ENCODE measurements at places on chromosomes 12 and 14.

GRCh38 chr12:32125455-32126084 lies 18.9 kb downstream of the BICD1 start:
- no peak for DNase-seq

GRCh38 chr14:75274899-75275569 lies 3.6 kb upstream of the FOS start:
- DNase-seq: no peak

- no peak for DNase-seq
Measured at GRCh38 chr12:26493656-26494055, 298.3 kb downstream of the SSPN start.

DNA sequence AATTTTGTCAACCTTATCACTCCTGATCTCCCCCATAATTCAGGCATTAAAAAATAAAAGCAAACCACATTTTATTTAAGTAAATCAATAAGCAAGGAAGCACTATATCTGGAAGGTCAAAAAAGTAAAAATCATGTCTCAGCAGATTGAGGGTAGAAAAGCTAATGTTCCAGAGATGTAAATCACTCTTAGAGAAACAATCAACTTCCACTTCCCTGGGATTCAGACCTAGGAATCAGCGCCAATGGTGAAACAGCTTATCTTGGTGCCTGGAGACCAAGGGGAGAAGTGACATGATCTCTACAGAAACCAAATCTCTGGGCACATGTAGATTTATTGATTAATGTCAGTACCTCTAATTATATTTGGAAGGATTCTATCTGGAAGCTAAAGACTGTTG lies 10.9 kb upstream of the SNX6 start:
- DNase-seq: no peak

DNA sequence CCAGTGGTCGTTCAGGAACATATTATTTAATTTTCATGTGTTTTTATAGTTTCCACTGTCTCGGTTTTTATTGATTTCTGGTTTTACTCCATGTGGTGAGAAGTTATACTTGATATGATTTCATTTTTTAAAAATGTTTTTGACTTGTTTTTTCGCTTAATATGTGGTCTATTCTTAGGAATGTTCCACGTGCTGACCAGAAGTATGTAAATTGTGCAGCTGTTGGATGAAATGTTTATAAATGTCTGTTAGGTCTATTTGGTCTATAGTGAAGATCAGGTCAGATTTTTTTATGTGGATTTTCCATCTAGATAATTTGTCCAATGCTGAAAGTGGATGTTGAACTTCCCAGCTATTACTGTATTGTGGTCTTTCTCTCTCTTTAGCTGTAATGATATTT lies 433.8 kb upstream of the MIS18BP1 start:
- no peak for DNase-seq

DNA sequence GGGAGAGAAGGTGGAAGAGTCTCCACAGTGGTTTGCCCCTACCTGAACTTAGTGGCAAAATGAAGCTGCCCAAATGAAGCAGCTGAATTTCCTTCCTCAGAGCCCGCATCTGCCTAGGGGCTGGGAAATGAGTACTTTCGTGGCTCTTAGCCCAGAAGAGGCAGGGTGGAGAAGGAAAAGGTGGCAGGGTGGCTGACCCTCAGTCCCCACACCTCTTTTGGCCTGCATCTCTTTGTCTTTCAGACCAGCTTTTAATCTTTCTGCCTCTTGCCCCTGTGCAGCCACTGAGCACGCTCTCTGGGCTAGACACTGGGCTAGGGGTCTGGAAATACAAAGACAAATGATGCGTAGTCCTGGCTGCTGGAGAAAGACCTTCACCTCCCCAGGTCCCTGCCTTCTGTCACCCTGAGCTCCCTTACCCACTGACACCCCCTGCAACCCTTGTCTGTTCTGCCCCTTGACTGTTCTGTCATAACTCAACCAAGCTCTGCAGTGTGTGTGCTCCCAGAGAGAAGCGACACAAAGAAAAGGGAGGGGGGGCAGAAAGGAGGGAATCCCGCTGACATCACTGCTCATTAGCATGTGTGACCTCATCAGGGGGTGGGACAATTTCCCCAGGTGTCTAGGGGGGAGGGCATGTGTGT lies 371 bp upstream of the REM2 start:
- DNase-seq: peak; percentile 46

DNA sequence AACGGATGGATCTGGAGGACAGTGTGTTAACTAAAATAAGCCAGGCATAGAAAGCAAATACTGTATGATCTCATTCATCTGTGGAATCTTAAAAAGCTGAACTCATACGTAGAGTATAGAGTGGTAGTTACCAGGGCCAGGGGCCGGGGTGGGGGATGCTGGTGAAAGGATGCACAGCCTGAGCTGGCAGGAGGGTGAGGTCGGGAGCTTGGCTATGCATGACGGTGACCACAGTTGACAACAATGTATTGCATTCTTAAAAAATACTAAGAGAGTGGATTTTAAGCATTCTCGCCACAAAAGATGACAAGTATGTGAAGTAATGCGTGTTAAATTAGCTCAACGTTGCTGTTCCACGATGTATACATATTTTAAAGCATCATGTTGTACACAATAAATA lies 351.3 kb downstream of the TMEM121 start:
- DNase-seq: no peak

DNA sequence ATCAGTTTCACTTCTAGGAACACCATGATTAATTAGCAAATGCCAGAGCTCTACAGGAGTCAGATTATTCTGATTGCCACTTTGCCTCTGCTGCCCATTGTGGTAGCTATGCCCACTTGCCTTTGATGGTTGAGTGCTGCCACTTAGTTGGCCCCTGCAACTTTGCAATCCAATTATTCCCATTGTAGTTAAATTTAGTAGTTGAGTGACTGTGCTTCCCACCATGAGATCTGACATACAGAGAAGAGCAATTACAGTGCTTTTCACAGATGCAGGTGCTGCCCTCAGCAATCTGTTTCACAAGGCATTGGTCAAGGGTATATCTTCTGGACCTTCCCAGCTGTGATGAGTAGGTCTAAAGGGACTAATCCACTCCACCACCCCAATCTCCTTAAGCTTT lies 468.4 kb upstream of the RGS6 start:
- DNase-seq: no peak

DNA sequence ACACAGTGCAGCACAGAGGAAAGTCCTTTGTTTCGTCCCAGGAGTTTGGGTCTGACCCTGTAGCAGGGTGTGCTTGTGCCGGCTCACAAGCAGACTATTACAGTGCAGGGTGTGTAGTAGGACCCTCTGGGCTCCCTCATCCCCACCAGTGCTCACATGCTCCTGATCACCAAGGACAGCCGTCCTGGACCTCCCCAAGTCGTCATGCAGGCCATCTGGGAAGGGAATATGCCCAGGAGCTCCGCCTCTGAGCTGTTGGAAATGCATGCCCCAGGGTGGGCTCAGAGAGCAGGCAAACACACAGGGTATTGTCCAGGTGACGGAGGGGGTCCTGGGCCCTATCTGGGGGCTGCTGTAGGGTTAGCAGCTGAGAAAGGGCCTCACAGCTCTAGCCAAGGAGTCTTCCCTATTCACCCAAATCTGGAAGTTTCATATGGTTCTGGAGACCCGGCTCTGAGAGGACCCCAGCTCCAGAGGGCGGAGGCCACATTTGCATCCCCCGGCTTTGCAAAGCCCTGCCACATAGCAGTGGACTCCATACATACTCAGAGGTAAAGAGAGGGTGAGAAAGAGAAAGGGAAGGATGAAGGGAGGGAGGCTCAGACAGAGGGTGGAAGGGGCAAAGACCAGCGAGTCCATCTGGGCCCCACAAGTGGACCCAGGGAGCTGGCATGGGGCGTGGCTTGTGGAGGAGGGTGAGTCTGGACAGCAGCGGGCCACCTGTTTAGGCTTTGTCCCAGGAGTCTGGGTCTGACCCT lies 53.5 kb upstream of the PPP2R5C start:
- DNase-seq: no peak

GRCh38 chr14:64233531-64234190 lies 60.5 kb downstream of the ESR2 start:
- no peak for DNase-seq

DNA sequence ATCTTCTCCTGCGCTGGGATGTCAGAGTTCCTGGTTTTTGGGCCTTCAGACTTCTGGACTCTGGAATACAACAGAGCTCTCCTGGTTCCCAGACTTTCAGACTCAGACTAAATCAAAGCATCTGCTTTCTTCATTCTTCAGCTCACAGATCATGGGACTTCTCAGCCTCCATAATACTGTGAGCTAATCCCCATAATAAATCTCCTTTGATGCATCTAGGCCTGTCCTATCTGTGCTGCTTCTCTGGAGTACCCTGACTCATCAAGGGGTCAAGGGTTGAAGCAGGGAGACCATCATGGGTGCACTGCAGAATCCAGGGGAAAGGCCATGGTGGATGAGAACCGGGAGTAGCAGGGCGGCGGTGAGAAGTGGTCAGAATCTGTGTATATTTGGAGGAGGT lies 1094.1 kb upstream of the TMEM132C start:
- DNase-seq: no peak

- no peak for DNase-seq
Measured at GRCh38 chr14:51922624-51923023, 62.2 kb downstream of the GNG2 start.

GRCh38 chr12:73125148-73125547 lies 853.0 kb downstream of the TRHDE start:
- DNase-seq: no peak

- DNase-seq: no peak
Measured at GRCh38 chr14:92615451-92615850, 101.9 kb downstream of the RIN3 start.
